Brain microvascular endothelial cell (primary cell): ENCODE measurements at places on chromosomes 1 and 21.

DNA sequence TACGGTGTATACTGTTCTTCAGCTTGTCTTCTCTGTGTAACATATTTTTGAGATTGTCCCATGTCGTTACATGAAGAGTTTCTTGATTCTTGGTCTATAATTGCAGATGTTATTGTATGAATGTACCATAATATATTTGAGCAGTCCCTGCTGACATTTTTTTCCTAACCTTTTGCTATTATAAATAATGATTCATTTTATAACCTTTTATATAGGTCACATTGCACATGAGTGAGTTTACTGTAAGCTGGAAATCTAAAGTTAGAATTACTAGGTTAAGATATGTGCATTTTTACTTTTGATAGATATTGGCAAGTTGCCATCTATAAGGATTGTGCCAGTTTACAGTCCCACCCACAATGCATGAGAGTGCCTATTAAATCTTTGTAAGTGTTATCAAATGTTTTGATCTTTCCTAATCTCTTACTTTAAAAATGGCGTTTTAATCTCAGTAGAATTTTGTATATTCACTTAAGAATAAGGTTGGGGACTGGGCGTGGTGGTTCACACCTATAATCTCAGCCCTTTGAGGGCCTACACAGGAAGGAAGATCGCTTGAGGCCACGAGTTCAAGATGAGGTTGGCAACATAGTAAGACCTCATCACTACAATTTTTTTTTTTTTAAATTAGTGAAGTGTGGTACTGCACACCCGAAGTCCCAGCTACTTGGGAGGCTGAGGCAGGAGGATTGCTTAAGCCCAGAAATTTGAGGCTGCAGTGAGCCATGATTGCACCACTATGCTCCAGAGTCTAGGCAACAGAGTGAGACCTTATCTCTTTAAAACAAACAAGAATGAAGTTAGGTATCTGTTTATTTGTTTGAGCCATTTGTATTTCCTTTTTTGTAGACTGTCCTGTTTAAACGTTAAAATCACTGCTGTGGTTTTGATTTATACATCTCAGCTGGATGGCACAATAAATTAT is 36.5 kb downstream of the ZMYM1 start:
- peak; percentile 1 for DNase-seq

GRCh38 chr1:45016767-45017166 is 4.7 kb downstream of the UROD start:
- no peak for DNase-seq

GRCh38 chr1:85321237-85321964 is 45.0 kb upstream of the BCL10 start:
- peak; percentile 65 for DNase-seq

DNA sequence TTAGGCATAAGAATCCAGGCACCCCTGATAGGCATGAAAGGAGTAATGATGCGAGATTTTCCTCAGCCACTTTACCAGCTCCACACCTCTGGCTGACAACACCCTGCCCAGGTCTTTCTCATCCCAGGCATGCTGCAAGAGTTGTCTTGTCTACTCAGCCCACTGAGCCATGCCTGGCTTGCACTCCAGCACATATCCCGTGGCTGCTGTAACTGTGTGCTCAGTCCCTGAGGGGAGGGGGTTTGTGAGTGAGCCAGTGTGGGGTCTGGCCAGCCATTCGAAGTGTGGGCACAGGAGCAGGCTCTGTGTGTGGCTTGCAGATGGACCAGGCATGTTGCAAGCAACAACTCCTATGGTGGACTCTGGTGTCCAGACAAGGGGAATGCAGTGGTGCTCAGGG is 529.6 kb downstream of the ADGRL2 start:
- no peak for DNase-seq

DNA sequence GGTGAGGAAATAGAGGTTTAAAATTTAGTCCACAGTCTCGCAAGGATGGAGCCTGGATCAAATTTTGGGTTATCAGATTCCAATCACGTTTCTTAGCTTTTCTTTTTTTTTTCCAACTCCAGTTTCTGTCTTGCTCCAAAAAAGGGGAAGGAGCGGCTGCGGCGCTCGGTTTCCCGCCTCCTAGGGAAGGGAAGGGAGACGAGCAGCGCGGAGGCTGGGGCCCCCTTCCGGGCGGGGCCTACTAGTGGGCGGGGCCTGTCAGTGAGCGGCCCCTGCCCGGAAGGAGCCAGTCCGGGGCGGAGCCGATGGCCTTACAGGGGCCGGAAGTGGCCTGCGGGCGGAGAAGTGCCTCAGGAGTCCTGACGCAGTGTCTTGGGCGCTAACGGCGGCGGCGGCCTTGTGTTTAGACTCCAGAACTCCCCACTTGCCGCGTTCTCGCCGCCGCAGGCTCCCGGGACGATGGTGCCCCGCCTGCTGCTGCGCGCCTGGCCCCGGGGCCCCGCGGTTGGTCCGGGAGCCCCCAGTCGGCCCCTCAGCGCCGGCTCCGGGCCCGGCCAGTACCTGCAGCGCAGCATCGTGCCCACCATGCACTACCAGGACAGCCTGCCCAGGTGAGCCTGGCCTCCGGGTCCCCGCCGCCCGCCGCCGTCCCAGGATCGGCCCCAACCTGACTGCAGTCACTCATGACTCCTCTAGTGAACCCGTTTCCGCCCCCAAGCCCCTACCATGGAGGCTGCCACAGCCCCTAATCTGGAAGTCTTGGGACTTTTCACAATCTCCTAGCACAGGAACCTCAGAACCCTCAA is at the start of gene CPT2:
Gene CPT2, plus strand, starts transcription at position 340 of the 806 bp plus-strand sequence. Its CDS starts 120 bp downstream, at position 460.
- peak; percentile 78 for DNase-seq

- DNase-seq, result no peak
These were observed 149.6 kb downstream of the LMO4 start for GRCh38 chr1:87478231-87478630.

DNA sequence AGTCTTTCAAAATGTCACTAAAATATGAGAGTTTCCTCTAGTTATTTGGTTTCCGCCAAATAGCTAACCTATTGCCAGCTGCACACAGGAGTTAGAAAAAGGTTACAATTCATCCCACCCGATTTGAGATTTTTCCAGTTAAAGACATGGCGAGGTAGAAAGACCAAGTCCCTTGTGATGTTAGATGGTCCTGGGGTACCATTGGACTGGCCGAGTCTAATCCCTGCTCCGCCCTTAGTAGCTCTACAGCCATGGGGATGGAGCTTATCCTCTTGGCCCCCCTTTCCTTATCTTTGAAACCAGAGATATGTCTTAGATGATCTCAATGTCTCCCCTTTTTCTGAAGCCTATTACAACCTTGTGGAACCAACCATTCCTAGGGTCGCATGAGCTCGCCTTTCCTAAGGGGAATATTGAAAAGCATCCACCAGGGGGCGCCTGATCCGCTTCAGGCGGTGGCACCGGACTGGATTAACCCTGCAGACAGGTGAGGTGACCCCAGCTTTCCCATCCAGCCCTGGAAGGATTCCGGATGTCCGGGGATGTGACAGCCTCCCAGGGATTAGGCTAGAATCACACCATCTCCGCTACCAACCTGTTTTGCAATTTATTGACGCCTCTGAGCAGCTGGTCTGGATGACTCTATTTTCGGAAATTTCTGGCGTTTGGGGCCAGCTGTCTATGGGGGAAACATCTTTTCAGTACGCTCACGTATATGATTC is 68.3 kb upstream of the SIM2 start:
- DNase-seq, result peak; percentile 33

- DNase-seq, result no peak
These were observed 101.3 kb upstream of the HMCN1 start for GRCh38 chr1:185632659-185633423.

DNA sequence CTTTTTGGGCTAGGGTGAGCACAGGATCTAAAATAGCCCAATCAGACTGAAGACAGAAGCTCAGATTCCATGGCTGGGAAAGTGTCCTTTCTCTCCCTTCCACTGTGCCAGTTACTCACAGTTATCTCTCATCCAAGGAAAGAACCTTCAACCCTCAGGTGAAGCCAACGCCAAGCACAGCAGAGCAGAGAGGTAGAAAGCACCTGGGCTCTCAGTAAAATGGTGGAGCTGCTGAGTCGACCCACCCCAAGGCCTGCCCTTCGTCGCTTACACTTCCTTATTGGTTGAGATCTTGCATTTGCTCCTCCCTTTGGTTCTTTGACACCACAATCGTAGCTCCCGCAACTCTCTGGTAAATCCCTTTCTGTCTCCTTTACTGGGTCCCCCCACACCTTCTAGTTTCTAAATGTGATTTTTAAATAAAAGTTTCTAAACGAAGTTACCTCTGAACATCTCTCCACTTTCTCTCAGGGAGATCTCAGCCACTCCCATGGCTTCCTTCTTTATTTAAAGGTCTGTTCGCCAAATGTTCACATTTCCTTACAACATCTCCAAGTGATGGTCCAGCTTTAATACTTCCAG is 27.5 kb upstream of the SLC30A1 start:
- DNase-seq, result no peak

DNA sequence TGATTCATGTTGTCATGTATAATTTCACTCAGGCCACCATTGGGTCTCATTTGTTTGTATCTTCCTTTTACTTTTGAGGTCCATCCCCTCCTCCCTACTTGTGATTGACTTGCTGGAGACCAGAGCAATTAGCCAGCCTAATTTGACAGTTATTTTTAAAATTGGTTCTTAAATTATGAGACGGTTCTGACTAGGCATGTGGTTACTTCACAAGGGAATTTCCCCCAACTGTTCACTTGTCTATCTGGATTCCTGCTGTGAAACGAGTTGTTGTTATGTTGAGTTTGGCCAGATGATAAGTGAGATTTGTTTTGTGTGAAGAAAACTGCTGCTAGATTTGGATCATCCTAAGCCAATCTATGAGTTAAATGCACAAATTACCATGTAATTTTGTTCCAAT is 359.1 kb downstream of the BARHL2 start:
- no peak for DNase-seq

DNA sequence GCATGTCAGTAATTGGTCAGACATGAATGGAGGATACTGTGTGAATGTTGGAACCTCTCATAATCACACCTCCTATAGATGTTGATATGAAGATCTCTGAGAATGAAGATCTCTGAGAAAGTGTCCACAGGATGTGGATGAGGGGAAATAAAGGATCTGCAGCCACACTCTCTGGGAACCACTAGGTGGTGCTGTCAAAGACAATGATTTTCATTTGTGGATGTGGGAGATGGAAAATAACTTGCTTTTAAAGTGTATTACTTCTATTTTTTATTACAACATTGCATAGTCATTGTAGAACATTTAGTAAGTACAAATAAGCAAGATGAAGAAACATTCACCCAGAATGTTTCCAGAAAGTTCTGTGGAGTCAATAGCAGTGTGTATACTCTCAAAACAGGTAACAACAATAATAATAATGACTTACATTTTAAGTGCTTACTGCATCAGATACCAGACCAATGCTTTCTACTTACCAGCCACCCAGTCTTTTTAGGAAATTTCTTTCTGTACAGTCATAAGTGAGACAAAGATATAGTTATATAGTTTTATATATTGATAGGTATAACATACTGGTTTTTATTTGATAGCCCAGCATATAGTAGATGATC is 128.2 kb downstream of the ATG4C start:
- DNase-seq, result peak; percentile 18

- no peak for DNase-seq
These were observed 3.1 kb upstream of the KCNE2 start for GRCh38 chr21:34360488-34361241.

- no peak for DNase-seq
These were observed 256.8 kb upstream of the NFIA start for GRCh38 chr1:60825593-60825992.
